ENCODE measurements at places on chromosomes 5 and 9.

GRCh38 chr9:9893837-9894236 lies 719.0 kb downstream of the PTPRD start:
- no peak for DNase-seq

DNA sequence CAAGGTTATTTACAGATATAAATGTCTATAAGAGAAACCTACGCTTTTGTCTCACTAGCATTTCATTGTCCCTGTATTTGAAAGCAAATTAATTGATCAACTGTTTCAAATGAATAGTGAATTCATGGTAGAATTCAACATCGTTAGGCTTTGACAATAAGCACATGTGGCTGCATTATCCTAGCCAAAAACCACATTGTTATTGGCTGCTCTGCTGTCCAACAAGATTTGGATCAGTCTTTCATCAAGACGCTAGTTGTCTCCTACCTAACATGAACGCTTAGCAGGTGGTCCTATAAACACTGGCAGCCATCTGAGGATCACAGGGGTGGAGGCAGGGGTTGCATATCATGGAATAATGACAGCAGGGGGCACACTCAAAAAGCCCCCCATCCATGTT lies 455.0 kb downstream of the CTNND2 start:
- no peak for DNase-seq

GRCh38 chr5:60489856-60490255 lies 210.1 kb downstream of the DEPDC1B start:
- DNase-seq: no peak

DNA sequence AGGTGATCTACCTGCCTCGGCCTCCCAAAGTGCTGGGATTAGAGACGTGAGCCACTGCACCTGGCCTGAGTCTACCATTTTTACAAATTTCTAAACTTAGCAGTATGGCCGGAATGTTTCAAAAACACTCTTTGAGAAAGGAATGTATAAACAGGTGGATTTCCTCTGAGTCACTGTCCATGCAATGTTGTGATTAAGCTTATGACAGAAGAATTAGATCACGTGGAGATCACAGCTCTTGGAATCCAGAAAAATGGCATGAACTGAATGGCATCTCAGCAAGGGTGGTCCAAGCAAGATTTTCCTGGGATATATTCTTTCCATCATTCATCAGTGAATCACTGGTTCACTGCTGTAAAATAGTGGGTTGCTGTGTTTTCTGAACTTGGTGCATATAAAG lies 865.0 kb downstream of the PTPRD start:
- DNase-seq: no peak

DNA sequence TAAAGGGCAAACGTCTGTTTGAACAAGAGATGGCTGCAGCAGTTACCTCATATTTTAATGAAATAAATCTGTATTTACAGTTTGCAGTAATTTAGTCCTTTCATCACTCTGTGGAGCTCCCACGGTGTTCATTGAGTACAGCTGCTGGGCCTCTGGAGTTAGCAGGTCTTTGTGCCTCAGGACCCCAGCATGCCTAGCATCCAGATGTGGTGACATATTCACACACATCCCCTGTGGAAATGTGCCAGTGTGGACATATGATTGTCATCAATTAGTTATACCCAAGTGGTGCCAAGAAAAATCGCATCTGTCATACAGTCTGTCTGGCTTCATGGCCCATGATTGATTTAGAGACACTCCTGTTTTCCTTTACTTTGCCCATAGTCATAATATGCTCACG lies 77.3 kb downstream of the NNT start:
- DNase-seq: no peak

DNA sequence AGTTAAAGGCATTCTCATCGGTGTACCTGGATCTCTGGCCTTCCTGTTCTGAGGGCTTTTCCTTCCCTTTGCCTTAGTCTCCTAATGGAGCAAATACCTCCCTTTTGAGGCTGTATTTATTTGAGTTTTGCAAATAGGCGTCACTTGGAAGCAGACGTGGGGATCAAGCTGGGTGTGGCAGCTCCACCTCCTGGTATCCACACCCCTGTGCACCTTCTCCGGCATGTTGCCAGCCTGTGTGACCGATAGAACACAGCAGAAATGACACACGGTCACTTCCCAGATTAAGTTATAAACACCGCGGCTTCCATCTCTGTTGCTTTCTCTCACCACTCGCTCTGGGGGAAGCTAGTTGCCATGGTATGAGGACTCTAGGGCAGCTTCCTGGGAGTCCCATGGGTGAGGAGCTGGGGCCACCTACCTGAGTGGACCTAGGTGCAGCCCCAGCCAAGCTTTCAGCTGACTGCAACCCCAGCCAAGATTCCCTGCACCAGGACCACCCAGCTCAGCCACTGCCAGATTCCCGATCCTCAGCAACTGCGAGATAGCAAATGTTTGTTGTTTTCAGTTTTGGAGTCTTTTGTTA lies 214.4 kb upstream of the MVB12B start:
- DNase-seq: no peak

GRCh38 chr9:80131627-80132026 lies 559.9 kb downstream of the TLE4 start:
- no peak for DNase-seq

- no peak for DNase-seq
Measured at GRCh38 chr9:26955222-26955903, 849 bp upstream of the IFT74 start.

Data from NCI-H2029 treated with DMSO at 0.1 percent for 48 hours (cell line).